Activated naive CD8-positive, alpha-beta T cell treated with anti-CD3 and anti-CD28 coated beads for 36 hours (primary cell): ENCODE measurements at places on chromosomes 7 and 10. TPM values are rescaled to one million over a fixed set of nuclear protein-coding genes. Genes with fewer than 3 reads are reported as not detected.

PPIF gene
- total RNA-seq = 176 TPM

OR2A1 gene
- not detected for total RNA-seq

KCND2 gene
- total RNA-seq = not detected

GRK5 gene
- total RNA-seq = 12.8 TPM

AKR1C8 gene
- 0.22 TPM for total RNA-seq

ZNF425 gene
- 0.98 TPM for total RNA-seq

ABHD11 gene
- total RNA-seq = 25.2 TPM

COX19 gene
- total RNA-seq = 18.1 TPM

RSU1 gene
- 56.7 TPM for total RNA-seq

ADO gene
- 23.3 TPM for total RNA-seq

TFPI2 gene
- not detected for total RNA-seq
